ENCODE measurements at places on chromosomes 13 and 19.

- no peak for DNase-seq
Measured at GRCh38 chr19:815775-816499, 5.8 kb downstream of the PLPPR3 start.

GRCh38 chr13:37109051-37109678 lies 3.7 kb upstream of the CSNK1A1L start:
- no peak for DNase-seq

- no peak for DNase-seq
Measured at GRCh38 chr19:41350735-41351338, 2.9 kb downstream of the TGFB1 start.

DNA sequence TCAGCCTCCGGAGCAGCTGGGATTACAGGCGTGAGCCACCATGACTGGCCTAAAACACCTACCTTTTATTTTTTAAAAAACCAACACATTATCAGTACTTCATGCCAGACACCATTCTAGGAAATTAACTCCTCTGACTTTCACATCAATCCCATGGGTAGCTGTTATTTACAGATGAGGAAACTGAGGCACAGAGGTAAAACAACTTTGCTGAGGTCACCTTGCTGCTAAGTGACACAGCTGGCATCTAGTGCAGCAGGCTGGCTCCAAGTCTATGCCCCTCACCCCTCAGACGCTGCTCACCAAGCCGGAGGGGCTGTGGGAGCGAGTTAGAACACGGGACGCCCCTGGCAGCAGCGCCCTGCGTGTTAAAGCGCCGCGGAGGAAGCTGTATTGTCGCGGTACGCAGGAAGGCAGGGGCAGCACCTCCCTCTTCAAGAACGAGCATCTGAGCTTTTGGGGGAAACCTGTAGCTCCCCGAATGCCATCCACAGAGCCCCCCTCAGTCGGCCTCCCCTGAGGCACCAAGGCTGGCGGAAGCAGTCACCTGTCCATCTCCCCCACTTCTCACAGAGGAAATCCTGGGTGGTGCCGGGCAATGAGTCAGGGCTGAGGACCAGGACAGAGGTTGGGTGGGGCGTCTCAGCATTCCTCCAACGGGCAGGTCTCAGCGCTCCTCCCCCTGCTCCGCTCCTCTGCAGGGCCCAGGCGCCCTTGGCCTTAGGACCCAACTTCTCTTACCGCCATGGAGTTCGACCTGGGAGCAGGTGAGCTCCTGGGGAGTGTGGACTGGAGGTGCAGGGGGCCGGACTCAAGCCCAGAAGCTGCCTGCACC lies at the start of gene C19orf33:
Gene C19orf33 (plus strand): TSS at position 735 of the 835 bp plus-strand sequence. CDS start 11 bp downstream, at position 746.
- peak; percentile 15 for DNase-seq

DNA sequence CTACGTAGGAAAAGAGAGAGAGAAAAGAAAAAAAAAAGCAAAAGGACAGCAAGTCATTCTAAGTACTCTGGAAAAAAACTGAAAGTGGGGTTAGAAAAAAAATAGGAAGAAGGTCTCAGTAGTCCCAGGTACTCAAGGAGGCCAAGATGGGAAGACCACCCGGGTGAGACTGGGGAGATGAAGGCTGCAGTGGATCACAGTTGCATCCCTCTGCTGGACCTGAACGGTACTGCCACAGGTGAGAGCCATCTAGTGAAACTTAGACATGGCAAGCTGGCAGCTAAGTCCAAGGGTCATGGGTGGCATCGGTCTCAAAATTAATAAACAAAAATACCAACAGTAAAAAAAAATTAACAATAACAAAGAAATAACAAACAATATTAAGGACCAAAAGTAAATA lies 41.0 kb upstream of the ZNF91 start:
- no peak for DNase-seq

DNA sequence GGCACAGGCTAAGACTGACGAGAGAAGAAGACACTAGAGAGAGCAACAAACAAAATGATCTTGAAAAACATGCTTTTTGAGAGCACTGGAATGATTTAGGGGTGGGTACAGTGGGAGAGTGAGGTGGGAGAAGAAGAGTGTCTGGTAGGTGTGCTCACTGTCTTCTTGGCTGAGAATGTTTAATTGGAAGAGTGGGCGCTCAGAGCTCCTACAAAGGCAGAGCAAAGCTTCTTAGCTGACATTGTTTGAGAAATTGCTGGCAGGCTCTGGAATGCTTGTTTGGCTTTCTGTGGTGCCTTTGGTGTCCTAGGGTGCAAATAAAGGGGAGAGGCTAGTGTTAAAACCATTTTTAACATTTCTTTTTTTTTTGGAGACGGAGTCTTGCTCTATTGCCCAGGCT lies 1.5 kb upstream of the LIPE start:
- DNase-seq, result no peak

GRCh38 chr19:50658441-50659317 lies 9.4 kb downstream of the C19orf81 start:
- DNase-seq, result peak; percentile 79

- no peak for DNase-seq
Measured at GRCh38 chr19:50823389-50824042, at the start of gene KLK1. Gene KLK1, minus strand, starts transcription at chr19:50823787. Its CDS starts 39 bp downstream, at chr19:50823748.

GRCh38 chr19:49331616-49332055 lies 3.6 kb upstream of the CD37 start:
- peak; percentile 84 for DNase-seq

GRCh38 chr13:81051873-81052272 lies 710.9 kb upstream of the SPRY2 start:
- DNase-seq, result no peak

DNA sequence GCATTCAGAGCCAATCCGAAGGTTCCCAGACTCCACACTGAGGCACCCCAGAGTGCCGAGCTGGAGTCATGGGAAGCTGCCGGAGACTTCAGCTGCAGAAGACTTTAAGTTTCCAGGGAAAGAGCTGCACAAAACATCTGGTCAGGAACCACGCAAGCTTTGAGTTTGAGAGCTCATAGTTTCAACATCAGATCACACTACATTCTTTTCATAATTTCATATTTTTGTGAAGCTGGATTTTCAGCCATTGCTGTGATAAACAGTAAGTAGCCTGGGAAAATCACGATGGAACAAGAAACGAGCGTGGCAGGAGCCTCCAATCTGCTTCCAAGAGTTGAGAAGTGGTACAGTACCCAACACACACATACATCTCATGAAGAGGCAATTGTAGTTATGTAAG lies 25.5 kb upstream of the ATP12A start:
- DNase-seq, result no peak

DNA sequence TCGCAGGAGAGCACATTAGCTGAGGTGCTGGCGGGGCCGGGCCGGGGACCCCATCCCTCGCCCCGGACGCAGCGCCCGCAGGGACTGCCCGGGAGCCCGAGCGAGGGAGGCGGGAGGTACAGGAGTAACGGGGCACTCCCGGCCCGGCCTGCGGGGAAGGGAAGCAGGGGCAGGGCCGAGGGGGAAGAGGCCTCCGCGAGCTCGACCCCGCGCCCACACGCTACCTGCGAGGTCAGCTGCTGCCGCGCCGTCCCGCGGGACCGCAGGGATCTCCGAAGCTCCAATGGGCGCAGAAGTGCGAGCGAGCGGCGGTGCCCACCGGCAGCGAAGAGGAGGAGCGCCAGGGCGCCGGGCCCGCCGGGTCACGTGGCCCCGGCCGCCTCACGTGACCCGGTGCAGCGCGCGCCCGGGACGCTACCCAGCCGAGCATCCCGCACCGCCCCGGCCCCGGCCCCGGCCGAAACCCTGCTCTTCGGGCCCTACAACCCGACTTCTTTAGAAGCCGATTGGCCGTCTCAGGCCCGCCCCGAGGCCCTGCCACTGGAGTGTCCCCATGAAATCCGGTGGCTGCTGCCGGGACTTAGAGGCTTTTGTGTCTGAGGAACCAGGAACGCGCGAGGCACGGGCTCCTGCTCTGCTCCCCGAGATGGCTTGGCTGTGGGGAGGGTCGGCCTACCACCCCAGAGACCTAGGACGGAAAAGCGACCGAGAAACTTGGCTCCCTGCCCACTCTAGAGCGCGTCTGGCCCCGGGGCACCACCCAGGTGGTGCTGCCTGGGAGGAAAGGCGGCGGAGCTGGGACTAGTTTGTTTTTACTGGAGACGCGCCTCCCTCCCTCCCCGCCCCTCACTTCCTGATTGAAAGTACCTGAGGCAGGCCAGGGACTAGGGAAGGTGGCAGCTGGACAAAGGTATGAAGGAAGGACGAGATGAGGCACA lies at the start of gene RCBTB1:
Gene RCBTB1 (minus strand): TSS at position 339 of the 938 bp plus-strand sequence. CDS start 18,279 bp downstream, outside the sequence.
- peak; percentile 56 for DNase-seq

DNA sequence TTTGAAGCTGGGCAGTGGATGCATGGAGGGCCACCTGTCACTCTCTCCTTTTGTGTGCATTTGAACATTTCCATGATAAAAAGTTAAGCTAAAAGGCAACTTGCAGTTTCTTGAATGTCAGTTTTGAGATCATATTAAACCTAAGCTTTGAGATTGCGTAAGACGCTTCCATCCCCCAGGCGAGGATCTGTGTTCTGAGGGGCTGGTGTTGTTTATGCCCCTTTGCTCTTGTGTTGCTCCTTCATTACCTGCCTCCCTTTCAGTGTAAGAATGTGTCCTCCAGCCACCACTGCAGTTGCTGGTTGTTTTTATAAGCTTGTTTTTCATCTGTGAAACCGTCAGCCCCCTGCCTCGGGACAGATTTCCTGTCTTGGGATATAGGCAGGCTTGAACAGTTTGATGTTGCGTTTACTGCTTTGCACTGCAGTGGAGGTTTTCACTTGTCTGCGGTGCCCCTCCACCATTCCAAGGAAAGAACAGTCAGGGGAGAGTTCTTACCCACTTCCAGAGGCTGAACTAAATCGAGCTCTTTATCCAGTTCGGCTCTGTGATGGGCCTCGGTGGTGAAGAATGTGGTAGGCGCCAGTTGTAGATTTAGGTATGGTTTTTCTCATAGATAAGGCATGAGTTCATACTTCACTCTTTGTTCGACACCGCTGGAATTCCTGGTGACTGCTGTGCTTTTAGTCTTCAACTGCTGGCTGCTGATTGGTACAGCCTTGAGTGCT lies 96.8 kb downstream of the ARHGEF7 start:
- DNase-seq, result no peak

DNA sequence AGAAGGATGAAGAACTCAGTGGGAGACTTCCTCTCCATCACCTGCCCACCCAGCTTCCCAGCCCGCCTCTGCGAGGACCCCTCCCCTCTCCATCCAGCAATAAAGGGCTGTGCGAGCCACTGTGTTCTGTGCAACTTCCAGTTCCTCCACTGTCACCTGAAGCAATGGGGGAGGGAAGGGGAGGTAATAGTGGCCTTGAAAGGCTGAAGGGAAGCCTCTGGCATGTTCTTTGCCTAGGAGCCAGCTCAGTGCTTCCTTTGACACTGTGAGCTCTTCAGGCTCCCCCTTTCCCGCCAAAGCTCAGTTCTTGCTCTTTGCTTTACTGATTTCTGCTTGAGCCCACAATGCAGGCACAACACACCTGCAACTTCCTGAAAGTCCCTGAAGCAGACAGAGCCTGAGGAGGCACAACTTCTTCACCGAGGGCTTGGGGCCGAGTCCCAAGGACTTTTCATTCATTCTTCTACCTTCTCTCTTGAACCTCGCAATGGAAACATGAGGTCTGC lies 73.2 kb upstream of the DOCK9 start:
- DNase-seq, result peak; percentile 44

GRCh38 chr13:76944456-76944855 lies 3.9 kb upstream of the ACOD1 start:
- DNase-seq, result no peak

GRCh38 chr13:44237276-44237767 lies 136.3 kb upstream of the SERP2 start:
- peak; percentile 49 for DNase-seq

GRCh38 chr19:34284505-34284904 lies 30.2 kb downstream of the GARRE1 start:
- DNase-seq, result no peak

DNA sequence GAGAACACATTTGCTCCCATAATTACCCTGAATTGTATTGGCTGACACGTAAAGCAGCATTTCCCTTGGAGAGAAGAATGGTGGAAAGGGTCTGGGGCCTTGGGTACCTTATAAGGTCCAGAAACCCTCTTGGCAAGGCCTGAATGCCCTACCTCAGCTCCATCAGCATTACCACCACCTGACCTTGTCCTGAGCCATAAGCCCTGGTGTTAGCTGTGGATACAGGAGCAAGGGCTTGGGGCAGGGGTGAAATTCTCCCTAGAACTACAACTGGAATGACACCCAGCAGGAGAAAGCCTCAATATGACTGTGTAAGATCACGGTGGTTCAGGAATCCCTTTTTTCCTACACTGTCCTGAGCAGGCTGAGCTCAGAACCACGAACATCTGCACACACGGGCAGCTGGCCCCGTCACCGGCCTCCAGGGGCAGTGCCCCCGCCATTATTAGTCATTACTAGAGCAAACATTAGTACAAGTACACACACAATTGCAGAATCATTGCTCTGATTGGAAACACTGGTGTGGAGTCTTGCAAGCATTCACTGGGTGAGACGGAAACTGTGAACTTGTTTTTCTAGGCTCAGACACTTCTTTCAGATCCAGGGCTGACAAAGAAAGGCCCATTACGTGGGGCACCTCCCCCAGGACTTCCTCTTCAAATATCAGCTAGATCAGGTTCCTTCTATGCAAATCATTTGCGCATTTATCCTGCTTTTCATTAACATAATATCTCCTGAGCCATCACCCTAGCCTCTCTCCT lies 26.8 kb upstream of the MTIF3 start:
- DNase-seq, result no peak

DNA sequence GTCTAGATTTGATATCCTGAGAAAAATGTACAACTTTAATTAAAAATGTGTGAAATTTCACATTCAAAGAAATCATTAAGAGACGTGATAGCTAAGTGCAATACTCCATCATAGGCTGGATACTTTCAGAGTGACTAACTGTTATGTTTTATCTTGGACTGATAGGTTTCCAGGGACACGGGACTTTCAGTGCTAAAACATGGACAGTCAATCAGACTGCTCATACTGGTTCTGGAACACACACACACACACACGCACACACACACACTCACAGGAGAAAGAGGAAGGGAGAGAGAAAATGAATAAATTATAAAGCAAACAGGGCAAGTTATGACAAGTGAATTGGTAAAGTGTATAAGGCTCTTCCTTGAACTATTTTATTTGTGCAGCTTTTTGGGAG lies 955.9 kb downstream of the SLITRK5 start:
- DNase-seq, result no peak

DNA sequence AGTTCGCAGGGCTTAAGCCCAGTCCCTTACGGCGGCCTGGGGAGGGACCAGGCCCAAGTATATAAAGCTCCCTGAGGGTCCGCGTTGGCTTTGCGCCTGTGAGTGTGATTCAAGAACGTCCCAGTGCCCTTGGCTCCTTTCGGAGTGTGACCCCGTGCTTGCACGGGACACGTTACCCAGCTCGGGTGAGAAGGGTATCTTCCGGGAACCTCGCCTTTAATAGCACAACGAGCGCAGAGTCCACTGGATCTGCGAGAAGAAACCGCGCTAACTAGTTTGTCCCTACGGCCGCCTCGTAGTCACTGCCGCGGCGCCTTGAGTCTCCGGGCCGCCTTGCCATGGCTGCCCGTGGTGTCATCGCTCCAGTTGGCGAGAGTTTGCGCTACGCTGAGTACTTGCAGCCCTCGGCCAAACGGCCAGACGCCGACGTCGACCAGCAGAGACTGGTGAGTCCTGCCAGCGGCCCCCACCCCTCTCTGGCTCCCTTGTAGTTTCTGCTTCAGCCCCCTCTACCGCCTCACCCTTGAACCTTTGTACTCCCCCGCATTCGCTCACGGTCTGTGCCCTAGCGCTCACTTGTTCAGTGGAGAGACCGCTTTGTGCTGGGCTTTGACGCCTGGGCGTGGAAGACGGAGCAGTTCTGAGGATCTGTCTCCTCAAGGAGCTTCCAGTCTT lies at the start of gene DNAJC15:
Gene DNAJC15 (plus strand): TSS at position 298 of the 675 bp plus-strand sequence. CDS start 41 bp downstream, at position 339.
- DNase-seq, result peak; percentile 88

- DNase-seq, result no peak
Measured at GRCh38 chr19:35890113-35890650, 10.2 kb downstream of the NFKBID start.
